ENCODE measurements at places on chromosomes 13 and 19.

GRCh38 chr13:31093145-31093885 lies 68.4 kb downstream of the HSPH1 start:
- no peaks in the 10 kb centered on the region for H3K36me3 ChIP-seq
- no peak overlapping the region for H3K4me3 ChIP-seq
- no peak overlapping the region for H3K27ac ChIP-seq
- peaks cover 2% of the 10 kb centered on the region for H3K27me3 ChIP-seq
- DNase-seq: no peak

GRCh38 chr13:102599426-102600012 lies 2.7 kb downstream of the TPP2 start:
- DNase-seq: no peak
- H3K36me3 ChIP-seq: no peaks in the 10 kb centered on the region
- no peak overlapping the region for H3K4me3 ChIP-seq
- H3K27me3 ChIP-seq: no peaks in the 10 kb centered on the region
- no peak overlapping the region for H3K27ac ChIP-seq
- peaks cover 40% of the 10 kb centered on the region for H3K4me1 ChIP-seq

GRCh38 chr19:42634409-42635232 lies 39.9 kb upstream of the CEACAM8 start:
- no peaks in the 10 kb centered on the region for H3K27me3 ChIP-seq
- H3K4me1 ChIP-seq: no peaks in the 10 kb centered on the region
- no peak overlapping the region for H3K4me3 ChIP-seq
- no peaks in the 10 kb centered on the region for H3K36me3 ChIP-seq

DNA sequence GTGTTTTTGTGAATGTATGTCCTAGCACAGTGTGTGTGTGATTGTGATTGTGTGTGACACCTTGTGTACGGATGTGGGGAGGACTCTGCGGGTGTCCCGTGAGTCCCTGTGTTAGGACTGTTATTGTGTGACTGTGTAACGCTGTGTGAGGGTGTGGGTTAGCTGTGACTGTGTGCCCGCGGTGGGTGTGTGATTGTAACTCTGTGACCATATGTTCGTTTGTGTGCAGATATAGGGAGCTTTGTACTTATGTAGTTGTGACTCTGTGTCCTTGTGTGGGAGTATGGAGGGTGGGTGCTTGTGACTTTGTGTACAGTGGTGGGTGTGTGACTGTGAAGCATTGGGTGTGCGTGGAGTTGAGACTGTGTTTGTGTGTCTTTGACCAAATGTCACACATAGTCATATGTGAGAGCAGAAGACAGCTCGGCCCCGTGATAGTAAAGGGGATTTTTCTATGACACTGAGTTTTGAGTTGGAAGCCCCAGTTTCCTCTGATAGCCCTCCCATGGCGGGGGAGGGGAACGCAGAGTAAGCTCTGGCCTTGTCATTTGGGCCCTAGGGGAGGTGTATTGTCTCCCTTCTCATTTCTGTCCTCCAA lies 949 bp upstream of the ZNF260 start:
- no peak for DNase-seq
- H3K4me3 ChIP-seq: peak overlapping the region; percentile 74
- H3K36me3 ChIP-seq: peaks cover 8% of the 10 kb centered on the region
- peaks cover 17% of the 10 kb centered on the region for H3K4me1 ChIP-seq

GRCh38 chr19:35206855-35207254 lies 21.7 kb downstream of the FAM187B start:
- no peak for DNase-seq
- no peak overlapping the region for H3K4me3 ChIP-seq
- no peak overlapping the region for H3K27ac ChIP-seq

- H3K27ac ChIP-seq: peak overlapping the region; percentile 93
- peaks cover 63% of the 10 kb centered on the region for H3K4me1 ChIP-seq
- no peak overlapping the region for H3K4me3 ChIP-seq
- peak; percentile 86 for DNase-seq
- H3K36me3 ChIP-seq: no peaks in the 10 kb centered on the region
Observed at GRCh38 chr19:18023622-18024251, 15.8 kb downstream of the ARRDC2 start.

DNA sequence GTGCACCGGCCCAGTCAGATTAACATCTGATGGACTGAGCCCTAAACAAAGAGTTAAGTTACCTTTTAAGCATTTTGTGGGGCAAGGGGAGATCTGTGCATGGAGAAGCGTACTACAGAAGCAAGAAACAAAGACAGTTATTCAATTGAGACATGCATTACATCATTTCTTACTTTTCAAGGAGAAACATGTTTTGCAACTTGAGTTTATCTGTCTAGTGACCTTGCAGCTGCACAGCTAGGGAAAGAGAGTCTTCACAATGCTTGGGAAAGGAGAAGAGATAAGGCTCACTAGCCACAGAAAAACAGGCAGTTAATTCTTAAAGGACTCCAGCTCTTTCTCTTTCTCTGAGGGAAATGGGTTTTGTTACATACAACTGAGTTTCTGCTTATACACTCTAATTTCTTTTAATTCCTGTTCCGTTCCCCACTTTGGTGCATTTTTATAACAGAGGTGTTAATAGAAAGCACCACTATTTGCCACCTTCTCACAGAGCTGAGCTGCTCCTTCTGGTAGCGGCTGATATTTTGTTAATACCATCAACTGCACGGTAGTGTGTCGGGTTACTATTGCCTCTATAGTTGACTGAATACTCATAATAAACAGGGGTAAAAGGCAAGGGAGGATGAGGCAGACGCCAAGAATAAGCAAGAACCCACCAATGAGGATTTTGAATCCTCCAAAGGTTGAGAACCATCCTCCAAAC lies 55.9 kb downstream of the ZNF431 start:
- no peak for DNase-seq
- H3K27me3 ChIP-seq: no peaks in the 10 kb centered on the region
- no peaks in the 10 kb centered on the region for H3K4me1 ChIP-seq
- H3K36me3 ChIP-seq: no peaks in the 10 kb centered on the region

DNA sequence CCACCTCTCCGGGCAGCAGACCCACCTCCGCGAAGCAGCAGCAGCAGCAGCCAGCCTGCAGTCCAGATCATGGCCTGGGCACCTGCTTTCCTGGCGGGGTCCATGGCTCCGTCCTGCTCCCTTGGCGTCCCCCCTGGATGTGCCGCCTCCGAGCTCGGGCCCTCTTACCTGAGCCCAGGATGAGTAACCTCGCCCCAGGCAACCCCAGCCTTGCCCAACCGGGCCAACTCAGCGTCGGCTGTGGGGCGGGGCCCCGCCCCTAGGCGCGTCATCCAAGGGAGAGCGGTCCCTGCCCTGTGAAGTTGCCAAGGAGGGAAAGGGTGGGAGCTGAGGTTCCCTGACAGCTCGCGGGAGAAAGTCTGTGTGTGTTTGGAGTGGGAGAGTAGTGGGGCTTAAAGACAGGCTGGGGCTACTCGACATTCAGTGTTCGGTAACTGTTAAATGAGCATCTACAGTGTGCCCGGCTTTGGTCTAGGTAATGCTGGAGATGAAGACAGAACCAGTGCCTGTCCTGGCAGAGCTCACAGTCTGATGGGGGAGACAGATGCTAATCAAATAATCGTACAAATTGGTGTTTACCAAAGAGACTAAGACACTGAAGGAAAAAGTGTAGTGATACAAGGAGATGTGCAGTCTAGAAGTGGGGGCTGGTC lies at the start of gene LYPD3:
Gene LYPD3, minus strand, starts transcription at position 141 of the 653 bp plus-strand sequence. Its CDS starts 37 bp downstream, at position 104.
- peak within 1 kb of the TSS; percentile 56 for H3K4me3 ChIP-seq
- H3K27ac ChIP-seq: peak within 1 kb of the TSS; percentile 88
- peak; percentile 86 for DNase-seq
- H3K36me3 ChIP-seq: peaks cover 9% of the 10 kb centered on the region
- H3K4me1 ChIP-seq: peaks cover 68% of the 10 kb centered on the region

- H3K4me1 ChIP-seq: peaks cover 19% of the 10 kb centered on the region
- no peaks in the 10 kb centered on the region for H3K27me3 ChIP-seq
- H3K4me3 ChIP-seq: peak overlapping the region; percentile 64
- H3K27ac ChIP-seq: peak overlapping the region; percentile 67
Observed at GRCh38 chr19:50510121-50510670, 795 bp downstream of the JOSD2 start.

DNA sequence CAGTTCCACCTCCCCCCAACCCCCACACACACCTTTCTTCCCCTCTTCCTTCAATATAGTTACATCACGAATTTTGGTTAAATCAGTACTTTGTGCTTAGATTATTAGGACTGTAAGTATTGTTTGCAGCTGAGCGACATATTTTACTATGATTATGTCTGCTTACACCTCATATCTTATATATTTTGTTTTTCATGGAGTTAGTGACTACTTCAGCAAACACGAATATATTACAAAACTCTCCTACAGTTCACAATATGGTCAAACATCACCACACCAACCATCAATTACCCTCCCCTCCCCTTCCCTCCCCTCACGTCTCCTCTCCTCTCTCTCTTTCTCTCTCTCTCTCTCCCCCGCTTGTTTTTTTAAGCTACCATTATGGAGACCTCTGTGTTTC lies 152.9 kb downstream of the TBC1D4 start:
- no peak for DNase-seq
- peaks cover 14% of the 10 kb centered on the region for H3K36me3 ChIP-seq
- no peak overlapping the region for H3K4me3 ChIP-seq
- no peaks in the 10 kb centered on the region for H3K27me3 ChIP-seq

GRCh38 chr19:51626675-51627074 lies 3.5 kb downstream of the SIGLEC5 start:
- no peak for DNase-seq
- H3K27me3 ChIP-seq: peaks cover 21% of the 10 kb centered on the region
- H3K4me3 ChIP-seq: no peak overlapping the region
- H3K27ac ChIP-seq: no peak overlapping the region
- no peaks in the 10 kb centered on the region for H3K4me1 ChIP-seq

GRCh38 chr19:3539756-3540118 lies 763 bp downstream of the TEKTIP1 start:
- H3K36me3 ChIP-seq: peaks cover 28% of the 10 kb centered on the region
- no peak overlapping the region for H3K4me3 ChIP-seq
- H3K27ac ChIP-seq: no peak overlapping the region
- peaks cover 33% of the 10 kb centered on the region for H3K4me1 ChIP-seq
- no peaks in the 10 kb centered on the region for H3K27me3 ChIP-seq
- no peak for DNase-seq

DNA sequence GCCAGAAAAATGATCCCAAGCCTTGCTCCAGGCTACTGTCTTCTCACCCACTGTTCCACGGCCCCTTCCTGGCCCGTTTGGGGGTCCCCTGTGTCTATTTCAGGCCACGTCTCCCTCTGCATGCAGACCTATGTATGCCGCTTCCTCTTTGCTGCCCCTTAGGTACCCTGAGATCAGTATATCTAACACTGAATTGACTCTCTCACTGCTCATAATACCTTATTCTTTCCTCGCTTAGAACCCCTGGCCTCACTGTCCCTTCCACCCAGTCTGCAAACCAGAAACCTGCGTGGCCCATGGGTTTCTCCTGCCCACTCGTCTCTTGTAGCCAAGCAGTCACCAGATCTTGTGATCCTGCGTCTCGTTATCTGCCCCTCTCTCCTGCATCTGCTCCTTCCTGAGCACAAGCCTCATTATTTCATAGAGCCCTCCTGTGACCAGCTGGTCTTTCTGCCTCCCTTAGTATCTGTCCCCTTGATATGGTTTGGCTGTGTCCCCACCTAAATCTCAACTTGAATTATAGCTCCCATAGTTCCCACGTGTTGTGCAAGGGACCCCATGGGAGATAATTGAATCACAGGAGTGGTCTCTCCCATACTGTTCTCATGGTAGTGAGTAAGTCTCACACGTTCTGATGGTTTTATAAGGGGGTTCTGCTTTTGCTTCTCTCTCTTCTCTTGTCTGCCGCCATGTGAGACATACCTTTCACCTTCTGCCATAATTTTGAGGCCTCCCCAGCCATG lies 109.0 kb upstream of the RNF113B start:
- no peak for DNase-seq
- no peaks in the 10 kb centered on the region for H3K4me1 ChIP-seq
- no peaks in the 10 kb centered on the region for H3K36me3 ChIP-seq
- H3K27ac ChIP-seq: no peak overlapping the region
- no peak overlapping the region for H3K4me3 ChIP-seq

- H3K27ac ChIP-seq: no peak overlapping the region
- no peaks in the 10 kb centered on the region for H3K27me3 ChIP-seq
- no peaks in the 10 kb centered on the region for H3K4me1 ChIP-seq
- DNase-seq: no peak
- H3K36me3 ChIP-seq: no peaks in the 10 kb centered on the region
Observed at GRCh38 chr13:37097076-37097475, 8.4 kb downstream of the CSNK1A1L start.

DNA sequence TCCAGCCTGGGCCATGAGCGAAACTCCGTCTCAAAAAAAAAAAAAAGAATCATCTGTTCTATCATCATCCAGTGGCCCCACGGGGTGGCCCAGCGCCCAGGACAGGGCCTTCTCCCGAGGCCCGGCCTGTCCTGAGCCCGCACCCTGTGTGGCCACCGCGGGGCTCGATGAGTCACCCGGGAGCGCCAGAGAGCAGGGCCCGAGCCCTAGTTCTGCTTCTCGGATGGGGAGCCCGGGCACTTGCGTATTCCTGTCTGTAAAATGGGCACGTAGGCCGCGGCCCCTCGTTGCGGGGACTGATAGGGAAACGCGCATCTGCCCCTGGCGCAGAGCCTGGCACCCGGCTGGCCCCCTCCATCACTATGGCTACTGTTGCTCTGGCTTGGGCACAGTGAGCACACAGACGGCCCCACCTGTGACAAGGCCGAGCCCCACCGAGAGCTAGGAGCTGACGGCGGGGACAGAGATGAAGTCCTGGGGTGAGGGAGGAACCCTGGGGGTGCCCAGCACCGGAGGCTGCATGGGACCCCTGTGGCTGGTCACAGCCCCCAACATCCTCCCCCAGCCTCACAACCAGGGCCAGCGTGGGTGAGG lies 21.3 kb upstream of the UQCR11 start:
- DNase-seq: no peak
- H3K36me3 ChIP-seq: peaks cover 48% of the 10 kb centered on the region
- no peak overlapping the region for H3K4me3 ChIP-seq
- no peaks in the 10 kb centered on the region for H3K4me1 ChIP-seq
- no peak overlapping the region for H3K27ac ChIP-seq
- no peaks in the 10 kb centered on the region for H3K27me3 ChIP-seq

DNA sequence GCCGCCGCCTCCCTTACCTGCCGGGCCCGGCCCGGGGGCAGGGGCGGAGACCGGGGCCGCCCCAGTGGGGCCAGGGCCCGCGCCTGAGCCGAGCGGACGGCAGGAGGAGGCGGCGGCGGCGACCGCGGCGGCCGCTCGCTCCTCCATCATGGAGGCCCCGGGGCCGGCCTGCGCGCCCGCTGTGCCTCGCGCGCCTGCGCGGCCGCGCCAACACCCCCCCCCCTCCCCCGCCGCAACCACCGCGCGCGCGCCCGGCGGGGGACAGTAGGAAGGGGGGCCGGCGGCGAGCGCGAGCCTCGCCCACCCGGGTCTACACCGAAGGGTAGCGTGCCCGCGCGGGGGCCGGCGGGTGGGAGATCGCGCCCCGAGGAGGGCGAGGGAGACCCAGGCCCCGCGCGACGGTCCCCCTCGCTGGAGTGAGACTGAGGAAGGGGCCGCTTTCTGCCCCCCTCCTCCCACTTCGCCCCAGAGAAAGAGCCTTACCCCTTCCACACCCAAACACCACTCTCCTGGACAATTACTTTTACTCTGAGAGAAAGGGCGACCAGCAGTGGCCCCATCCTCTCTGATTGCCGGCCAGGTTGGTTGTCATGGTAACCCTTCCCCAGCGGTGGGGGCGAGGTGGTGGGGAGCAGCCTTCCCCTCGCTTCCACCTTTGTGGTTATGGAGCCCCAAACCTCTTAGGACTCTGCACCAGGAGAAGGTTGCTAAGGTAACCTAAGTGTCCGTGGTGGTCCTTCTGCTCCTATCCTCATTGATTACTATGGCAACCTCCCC lies at the start of gene STRN4:
Gene STRN4, minus strand, starts transcription at position 170 of the 777 bp plus-strand sequence. Its CDS starts 20 bp downstream, at position 150.
- peaks cover 44% of the 10 kb centered on the region for H3K4me1 ChIP-seq
- no peak for DNase-seq
- no peaks in the 10 kb centered on the region for H3K36me3 ChIP-seq
- H3K4me3 ChIP-seq: peak within 1 kb of the TSS; percentile 86
- no peaks in the 10 kb centered on the region for H3K27me3 ChIP-seq

- H3K4me1 ChIP-seq: peaks cover 42% of the 10 kb centered on the region
- DNase-seq: no peak
- no peak overlapping the region for H3K4me3 ChIP-seq
- no peaks in the 10 kb centered on the region for H3K27me3 ChIP-seq
Observed at GRCh38 chr19:3049089-3049488, 13.2 kb downstream of the TLE5 start.

Measured in suprapubic skin (tissue), 4 donors.